ENCODE measurements at places on chromosomes 11 and 22.

- no peak for DNase-seq
Observed at GRCh38 chr11:128764424-128765095, 70.7 kb downstream of the FLI1 start.

DNA sequence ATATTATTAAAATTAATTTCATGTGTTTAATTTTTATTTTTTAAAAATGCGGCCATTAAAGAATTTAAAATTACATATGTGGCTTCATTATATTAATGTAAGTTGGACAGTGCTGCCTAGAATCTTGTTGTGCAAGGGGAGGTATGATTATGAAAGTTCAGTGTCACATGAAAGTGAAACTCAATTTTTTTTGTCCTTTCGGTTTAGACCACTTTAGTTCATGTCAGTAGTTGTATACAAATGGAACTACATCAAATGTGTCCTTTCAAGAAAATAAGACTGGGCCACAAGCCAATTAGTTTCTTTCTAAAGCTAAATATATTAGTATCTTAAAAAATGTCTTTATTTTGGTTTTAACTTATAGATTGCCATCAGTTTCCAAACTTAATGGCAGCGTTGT, 35.7 kb downstream of the TBCEL start:
- no peak for DNase-seq

GRCh38 chr22:47013861-47014635, 251.6 kb downstream of the TBC1D22A start:
- no peak for DNase-seq

DNA sequence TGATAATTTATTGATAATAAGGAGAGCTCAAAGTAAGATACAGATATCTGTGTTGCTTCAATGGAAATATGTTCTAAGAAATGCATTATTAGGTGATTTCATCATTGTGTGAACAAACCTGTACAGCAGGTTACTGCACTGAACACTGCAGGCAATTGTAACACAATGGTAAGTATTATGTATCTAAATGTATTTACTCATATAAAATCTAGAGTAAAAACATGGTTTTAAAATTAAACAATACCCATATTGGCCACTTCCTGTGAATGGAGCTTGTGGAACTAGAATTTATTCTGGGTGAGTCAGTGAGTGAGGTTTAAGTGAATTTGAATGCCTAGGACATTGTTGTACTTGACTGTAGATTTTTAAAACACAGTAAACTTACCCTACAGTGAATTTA, 722.9 kb upstream of the RAG2 start:
- no peak for DNase-seq

DNA sequence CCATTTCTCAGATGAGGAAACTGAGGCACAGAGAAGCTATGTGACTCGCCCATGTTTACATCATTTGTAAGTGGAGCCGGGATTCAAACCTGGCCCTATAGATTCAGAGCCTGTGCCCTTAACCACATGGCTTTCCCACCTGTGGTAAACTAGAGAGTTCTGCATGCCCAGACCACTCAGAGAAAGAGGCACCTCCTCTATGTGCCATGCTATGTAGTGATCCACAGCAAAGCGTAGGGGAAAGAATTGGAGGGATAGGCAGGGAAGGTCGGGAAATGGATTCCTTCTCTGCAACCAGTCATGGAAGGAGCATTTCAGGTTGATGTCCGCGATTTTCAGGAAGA, 15.4 kb upstream of the POU2AF2 start:
- no peak for DNase-seq

GRCh38 chr11:70423523-70424505, 25.5 kb downstream of the CTTN start:
- no peak for DNase-seq

- no peak for DNase-seq
Observed at GRCh38 chr11:121478226-121478894, 25.6 kb upstream of the SORL1-AS1 start.

DNA sequence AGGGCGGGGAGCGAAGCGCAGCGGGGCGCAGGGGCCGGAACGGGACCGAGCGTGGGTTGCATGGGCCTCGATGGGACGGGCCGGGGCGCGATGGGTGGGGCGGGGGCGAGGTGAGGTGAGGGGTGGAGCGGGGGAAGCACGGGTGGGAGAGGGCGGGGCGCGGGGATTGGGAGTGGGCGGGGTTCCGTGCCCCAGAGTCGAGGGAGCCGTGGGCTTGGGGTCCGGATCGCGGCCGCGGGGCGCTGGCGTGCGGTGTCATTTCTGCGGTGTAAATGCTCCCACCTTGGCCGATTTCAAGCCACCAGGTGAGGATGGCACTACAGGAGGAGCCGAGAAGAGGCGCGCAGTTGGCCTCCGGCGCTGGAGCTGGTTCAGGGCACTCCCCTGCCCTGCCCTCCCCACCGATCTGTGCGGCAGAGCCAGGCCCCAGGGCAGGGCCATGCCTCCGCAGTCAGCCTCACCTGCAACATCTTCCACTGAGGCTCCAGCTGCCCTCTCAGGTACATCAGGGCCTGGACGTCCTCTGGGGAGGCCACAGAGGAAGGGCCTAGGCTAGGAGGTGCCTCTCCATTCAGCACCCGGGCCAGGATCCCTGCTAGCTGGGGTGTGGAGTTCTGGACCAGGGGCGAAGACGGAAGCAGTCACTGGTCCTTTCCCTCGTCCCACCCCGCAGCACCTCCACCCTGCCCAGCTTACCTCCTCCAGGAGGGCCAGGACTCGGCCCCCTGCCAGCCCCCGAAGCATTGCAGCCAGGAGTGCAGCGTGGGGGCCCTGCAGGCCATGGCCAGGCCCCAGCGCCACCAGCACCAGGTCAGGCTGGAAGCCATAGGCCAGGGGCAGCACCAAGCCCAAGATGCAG, 620 bp upstream of the TUBGCP6 start:
- DNase-seq = no peak

DNA sequence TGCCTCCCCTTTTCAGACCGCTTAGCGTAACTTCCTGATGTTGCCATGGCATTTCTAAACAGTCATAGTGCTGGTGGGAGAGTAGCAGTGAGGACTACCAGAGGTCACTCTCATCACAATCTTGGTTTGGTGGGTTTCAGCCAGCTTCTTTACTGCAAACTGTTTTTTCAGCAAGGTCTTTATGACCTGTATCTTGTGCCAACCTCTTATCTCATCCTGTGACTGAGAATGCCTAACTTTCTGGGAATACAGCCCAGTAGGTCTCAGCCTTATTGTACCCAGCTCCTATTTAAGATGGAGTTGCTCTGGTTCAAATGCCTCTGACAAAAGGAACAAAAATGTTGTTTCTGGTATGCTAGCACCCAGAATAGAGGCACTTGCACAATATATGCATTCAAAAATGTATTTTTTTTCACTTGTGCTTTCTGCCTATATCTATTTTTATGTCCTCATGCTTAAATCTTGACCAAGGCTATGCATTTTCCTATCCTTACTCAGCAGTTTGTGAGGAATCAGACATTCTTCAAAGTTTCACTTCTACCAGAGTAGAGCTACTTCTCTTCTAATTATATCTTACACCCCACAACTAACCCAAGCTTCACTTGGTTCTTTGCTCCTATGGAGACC, 16.1 kb upstream of the OR51M1 start:
- no peak for DNase-seq

DNA sequence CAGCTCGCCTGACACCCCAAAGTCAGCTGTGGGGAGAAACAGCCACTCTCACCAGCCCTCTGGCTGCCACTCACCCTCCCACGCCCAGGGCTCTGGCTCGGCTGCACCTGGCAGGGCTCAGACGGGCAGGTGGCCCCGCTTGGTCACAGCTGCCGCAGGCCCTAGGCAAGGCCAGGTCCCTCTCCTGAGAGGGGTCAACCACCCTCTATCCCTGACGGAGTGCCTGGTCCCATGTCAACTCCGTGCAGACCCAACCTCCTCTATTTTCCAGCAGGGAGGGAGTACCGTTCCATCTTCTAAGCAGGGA, 1.9 kb downstream of the MAP4K2 start:
- no peak for DNase-seq

- no peak for DNase-seq
Observed at GRCh38 chr22:24067587-24068376, 56.7 kb downstream of the CABIN1 start.

DNA sequence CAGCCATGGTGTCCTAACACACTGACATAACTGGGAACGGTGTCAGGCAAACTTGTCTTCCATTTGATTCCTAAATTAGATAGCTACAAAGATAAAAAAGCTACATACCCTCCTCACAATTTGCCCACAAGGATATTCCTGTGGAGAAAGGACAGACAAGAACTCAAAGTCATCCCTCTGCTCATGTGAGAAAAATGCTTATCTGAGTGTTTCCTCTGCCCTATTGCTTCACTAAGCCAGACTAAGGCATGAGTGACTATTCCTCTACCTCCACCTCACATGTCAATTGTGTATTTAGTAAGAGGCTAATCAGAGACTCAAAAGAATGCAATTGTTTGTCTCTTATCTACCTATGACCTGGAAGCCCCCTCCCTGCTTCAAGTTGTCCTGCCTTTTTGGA, 247.7 kb downstream of the DDX10 start:
- no peak for DNase-seq

- DNase-seq = no peak
Observed at GRCh38 chr11:109039611-109040010, 374.7 kb downstream of the DDX10 start.

DNA sequence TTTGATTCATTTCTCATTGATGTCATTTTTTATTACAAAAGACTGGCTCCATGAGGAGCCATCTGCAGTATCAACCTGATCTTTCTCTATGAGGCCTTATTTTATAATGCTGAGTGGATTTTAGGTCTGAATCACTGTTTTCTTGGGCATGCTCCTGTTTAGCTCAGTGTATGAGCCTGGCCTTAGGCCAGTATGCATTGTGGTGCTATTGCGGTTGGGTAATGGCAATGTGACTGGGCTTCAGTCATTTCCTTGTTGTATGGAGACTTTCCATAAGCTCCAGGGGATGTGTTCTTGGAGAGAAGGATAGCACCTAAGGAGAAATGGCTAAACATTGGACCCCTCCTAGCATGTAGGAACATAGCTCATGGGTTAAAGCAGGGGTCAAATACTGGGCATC, 293.2 kb downstream of the NELL1 start:
- no peak for DNase-seq

- DNase-seq = no peak
Observed at GRCh38 chr11:1825039-1825740, 9.6 kb upstream of the SYT8 start.

- no peak for DNase-seq
Observed at GRCh38 chr11:84438565-84438964, 1152.4 kb upstream of the CCDC90B start.

- no peak for DNase-seq
Observed at GRCh38 chr22:41308054-41308453, 6.7 kb downstream of the ZC3H7B start.

- DNase-seq = no peak
Observed at GRCh38 chr11:78615724-78616123, 41.1 kb upstream of the NARS2 start.

DNA sequence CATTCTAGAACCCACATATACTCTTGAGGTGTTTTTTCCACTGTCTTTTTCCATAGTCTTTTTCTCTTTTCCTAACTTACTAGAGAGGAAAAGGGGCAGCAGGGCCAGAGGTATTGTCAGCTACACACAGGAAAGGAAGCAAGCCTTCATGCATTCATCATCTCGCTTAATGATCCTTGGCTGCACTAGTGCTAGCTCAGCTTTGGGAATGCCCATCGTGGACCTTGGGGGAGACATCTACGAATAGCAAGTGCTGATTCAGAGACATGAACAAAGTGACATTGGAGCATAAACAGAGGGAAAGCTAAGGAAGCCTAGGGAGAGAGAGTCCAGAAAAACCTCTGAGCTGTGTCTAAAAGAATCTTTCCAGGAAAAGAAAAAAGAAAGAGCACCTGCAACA, 466.3 kb upstream of the ARHGAP42 start:
- no peak for DNase-seq

GRCh38 chr11:118227865-118228785, 3.3 kb upstream of the JAML start:
- DNase-seq = no peak

GRCh38 chr11:121721961-121722360, 269.2 kb upstream of the SORL1-AS1 start:
- DNase-seq = no peak

GRCh38 chr11:34855021-34855753, 61.0 kb downstream of the APIP start:
- DNase-seq = no peak

DNA sequence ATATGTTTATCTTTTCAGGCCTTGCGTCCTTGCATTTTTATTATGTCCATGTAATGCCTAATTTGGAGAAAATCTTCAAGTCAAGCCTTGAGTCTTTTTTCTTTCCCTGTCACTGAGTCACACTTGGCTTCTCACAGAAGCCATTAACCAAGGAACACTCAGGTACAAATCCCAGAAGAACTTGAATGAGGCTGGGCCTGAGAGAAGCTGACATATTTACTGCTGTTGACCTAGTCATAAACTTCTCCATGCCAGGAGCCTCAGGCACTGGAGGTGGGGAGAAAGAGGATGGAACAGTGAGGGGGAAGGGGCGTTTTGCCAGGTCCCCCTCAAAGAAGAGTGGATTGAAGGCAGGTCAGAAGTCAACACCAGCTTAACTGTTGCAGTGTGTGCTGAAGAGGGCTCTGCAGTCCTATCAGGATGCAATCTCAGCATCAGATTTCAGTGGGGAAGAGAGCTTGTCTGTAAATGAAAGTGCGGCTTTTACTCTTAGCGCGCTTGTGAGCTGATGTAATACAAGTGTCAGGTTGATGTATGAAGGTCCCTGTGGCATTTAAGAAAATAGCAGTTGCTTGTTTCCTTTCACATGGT, 526.0 kb downstream of the ETS1 start:
- no peak for DNase-seq

GRCh38 chr11:2376751-2377451, at the start of gene CD81:
Gene CD81, plus strand, starts transcription at chr11:2377310. Its CDS starts 240 bp downstream, at chr11:2377550.
- peak; percentile 61 for DNase-seq

- no peak for DNase-seq
Observed at GRCh38 chr11:10716543-10717259, 23.1 kb upstream of the IRAG1 start.

- DNase-seq = no peak
Observed at GRCh38 chr11:60719391-60719790, 5.1 kb upstream of the MS4A18 start.

- DNase-seq = no peak
Observed at GRCh38 chr11:109864834-109865547, 228.2 kb upstream of the ZC3H12C start.

DNA sequence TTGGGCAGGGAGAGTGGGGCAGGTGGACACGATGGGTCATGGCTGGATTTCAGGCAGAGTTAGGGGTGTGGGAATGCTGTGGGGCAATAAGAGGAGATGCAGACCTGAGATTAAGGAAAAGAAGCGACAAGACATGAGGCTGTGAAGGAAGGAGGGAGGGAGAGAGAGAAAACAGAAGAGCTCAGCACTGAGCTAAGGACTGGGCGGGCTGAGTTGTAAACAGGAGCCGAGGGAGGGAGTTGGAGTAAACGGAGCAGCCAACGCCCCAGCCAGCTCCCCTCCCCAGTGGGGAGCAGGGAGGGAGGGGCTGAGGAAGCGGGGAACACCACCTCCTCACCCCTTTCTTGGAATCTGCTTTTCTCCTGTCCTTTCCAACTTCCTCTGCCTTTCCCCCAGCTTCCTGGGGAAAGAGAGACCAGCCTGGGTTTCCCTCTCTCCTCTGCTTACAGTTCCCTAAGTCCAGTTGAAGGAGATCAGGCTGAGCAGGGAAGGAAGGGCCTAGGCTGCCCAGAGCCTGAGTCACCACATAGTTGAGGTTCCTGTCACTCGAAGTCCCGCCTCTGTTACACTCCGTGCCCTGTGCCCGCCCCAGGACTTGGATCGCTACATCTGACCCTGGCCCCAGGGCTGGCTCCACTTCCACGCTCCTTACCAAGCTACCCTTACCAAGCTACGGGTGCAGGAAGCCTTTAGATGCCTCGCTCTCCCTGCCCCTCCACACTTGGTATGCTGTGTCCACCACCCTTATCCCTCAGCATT, 6.7 kb upstream of the AHNAK start:
- no peak for DNase-seq

GRCh38 chr11:43367382-43368178, 8.9 kb downstream of the TTC17 start:
- no peak for DNase-seq

Measured in activated T-helper 1 cell treated with anti-CD3 and anti-CD28 coated beads, Interleukin-2, amount 50 U/mL, for 16 hours (primary cell).